Stimulated activated CD8-positive, alpha-beta memory T cell treated with anti-CD3 and anti-CD28 coated beads, Interleukin-7, amount 100 ng/mL, for 1 hour (primary cell): ENCODE measurements at places on chromosomes 4 and X.

DNA sequence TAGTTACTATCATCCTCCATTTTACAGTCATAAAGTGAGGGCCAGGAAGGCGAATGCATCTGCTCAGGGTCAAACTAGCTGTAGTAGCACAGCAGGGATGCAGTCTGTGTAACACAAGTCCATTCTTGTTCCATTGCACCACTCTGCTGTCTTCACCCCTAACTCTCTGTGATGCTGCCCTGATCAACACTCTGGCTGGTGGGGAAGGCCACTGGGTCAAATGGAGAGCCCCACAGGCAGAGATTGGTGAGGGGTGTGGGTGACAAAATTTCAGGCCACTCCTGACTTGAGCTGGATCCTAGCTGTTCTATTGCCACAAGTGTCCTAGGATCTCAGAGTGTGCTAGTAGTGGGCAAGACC is 136.5 kb downstream of the PJA1 start:
- DNase-seq, result no peak

GRCh38 chr4:137129441-137129840 is 402.9 kb downstream of the PCDH18 start:
- no peak for DNase-seq

DNA sequence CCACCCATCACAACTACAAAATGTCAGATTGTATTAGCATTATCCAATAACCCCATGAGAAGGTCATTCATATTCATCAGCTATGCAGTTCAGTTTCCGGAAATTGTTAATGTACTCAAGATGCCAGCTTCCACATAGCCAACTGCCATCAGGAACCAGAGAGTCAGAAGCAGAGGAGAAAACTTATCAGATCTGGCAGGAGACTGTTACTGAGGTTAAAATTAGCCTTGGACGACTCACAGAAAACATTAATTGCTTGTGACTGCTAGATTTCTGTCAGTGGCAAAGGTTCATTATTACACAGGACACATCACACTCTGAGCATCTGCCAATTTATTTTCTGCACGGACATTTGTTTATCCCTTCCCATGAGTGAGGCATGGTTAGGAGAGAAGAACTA is 352.8 kb downstream of the DHRSX start:
- no peak for DNase-seq

GRCh38 chrX:54288277-54288676 is 69.6 kb downstream of the WNK3 start:
- no peak for DNase-seq

GRCh38 chrX:119055687-119056086 is 17.1 kb upstream of the CT47C1 start:
- no peak for DNase-seq

DNA sequence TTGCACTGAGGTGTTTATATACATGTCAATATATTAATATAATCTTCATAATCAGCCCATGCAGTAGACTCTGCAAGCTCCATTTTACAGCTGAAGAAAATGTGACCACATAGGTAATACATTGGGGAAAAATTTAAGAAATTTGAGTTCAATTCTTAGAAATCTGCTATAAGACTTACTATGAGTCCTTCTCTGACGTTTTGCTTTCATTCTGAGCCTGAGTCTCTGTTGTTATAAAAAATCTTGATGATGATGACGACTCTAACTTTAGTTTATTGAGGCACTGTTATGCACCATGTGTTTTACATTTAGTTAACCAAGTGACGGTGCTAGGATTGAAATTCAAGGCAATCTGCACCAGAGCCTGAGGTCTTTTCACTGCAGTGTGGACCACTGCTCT is 370.3 kb upstream of the PPP1R2C start:
- DNase-seq, result no peak
